ENCODE measurements at places on chromosomes 1 and 21. TPM values are rescaled to one million over a fixed set of nuclear protein-coding genes. Genes with fewer than 3 reads are reported as not detected.

GRCh38 chr1:205530116-205530515, 25.6 kb downstream of the CDK18 start:
- DNase-seq = peak; percentile 18

GRCh38 chr1:156910309-156910782, 10.1 kb upstream of the LRRC71 start:
- no peak for DNase-seq

DNA sequence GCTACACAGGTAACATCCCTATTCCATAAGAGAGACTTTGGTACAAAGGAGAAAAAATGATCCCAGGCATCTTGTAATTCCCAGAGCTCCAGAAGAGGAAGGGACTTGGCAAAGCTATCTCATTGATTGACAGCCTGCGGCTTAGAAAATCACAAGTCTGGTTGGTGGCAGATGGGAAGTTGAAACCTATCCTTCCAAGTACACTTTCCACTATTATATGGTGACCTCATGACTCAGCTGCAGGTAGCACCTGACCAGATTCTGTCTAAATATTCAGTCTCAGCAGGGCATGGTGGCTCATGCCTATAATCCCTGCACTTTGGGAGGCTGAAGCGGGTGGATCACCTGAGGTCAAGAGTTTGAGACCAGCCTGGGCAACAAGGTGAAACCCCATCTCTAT, 89.9 kb downstream of the TIAM1 start:
- no peak for DNase-seq

- peak; percentile 60 for DNase-seq
Observed at GRCh38 chr1:1858382-1859086, 32.4 kb downstream of the GNB1 start.

GRCh38 chr1:8717148-8717547, 100.3 kb downstream of the RERE start:
- DNase-seq = no peak

DNA sequence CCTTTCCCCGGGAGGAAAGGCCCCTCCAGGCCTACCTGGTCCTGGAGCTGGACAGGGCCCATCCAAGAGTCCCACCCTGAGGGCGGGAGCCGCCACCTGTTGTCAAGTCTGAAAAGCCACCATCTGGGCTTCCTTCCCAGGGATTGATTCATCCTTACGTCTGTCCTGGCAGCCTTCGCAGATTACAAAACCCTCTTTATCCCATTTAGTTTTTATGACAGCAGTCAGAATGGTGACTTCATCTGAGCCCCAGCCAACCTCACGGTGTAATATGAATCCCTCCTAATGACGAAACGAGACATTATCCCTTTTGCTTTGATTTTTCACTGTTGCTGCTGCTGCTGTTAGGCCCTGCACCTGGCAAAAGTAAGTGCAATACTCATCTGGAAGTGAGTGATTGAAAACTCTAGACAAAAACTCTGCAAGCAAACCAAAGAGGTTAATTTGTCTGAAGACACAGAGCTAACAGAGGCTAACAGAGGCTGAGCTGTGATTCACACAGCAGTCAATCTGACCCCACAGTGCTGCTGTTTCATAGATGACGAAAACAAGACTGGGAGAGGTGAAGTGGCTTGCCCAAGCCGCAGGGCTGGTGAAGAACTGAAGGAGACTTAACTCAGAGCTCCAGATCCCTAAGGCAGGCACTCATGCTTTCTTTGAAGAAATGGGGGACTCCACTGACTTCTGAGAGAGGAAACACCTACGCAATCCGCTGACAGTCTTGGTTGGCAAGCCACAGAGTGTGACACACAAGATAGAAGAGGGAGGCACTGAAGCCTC, 30.0 kb upstream of the S100A7 start:
- peak; percentile 82 for DNase-seq

GRCh38 chr1:228904222-228904621, 168.9 kb downstream of the RHOU start:
- DNase-seq = no peak

The MCOLN3 gene
- total RNA-seq = not detected

Data from psoas muscle (tissue), 8 donors.